Memory B cell (primary cell): ENCODE measurements at places on chromosomes 2 and 18.

DNA sequence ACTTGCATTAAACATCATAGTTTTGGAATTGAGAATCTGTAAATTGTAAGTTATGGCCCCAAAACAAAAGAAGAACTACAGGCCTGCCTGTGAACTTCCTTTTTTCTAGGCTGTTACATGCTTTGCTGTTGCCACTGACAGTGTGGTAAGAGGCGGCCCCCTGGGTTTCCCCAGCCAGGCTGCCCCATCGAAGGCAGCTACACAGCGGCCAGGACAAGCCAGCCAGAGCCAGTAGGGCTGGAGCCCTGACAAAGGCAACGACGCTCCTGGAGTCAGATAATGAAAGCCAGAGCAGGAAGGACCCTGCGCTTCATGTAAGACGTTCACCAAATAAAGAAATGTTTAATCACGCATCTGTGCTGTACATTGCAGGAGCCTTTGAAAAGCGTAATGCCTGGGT lies 55.0 kb downstream of the ANKRD44 start:
- H3K36me3 ChIP-seq, result peaks cover 8% of the 10 kb centered on the region
- H3K4me3 ChIP-seq, result peak overlapping the region; percentile 81
- H3K27ac ChIP-seq, result peak overlapping the region; percentile 99
- DNase-seq, result peak; percentile 69
- no peaks in the 10 kb centered on the region for H3K27me3 ChIP-seq
- H3K4me1 ChIP-seq, result peaks cover 50% of the 10 kb centered on the region

GRCh38 chr18:48762836-48763718 lies 187.7 kb downstream of the SMAD7 start:
- no peaks in the 10 kb centered on the region for H3K4me1 ChIP-seq
- peaks cover 13% of the 10 kb centered on the region for H3K36me3 ChIP-seq
- DNase-seq, result no peak
- no peak overlapping the region for H3K4me3 ChIP-seq

DNA sequence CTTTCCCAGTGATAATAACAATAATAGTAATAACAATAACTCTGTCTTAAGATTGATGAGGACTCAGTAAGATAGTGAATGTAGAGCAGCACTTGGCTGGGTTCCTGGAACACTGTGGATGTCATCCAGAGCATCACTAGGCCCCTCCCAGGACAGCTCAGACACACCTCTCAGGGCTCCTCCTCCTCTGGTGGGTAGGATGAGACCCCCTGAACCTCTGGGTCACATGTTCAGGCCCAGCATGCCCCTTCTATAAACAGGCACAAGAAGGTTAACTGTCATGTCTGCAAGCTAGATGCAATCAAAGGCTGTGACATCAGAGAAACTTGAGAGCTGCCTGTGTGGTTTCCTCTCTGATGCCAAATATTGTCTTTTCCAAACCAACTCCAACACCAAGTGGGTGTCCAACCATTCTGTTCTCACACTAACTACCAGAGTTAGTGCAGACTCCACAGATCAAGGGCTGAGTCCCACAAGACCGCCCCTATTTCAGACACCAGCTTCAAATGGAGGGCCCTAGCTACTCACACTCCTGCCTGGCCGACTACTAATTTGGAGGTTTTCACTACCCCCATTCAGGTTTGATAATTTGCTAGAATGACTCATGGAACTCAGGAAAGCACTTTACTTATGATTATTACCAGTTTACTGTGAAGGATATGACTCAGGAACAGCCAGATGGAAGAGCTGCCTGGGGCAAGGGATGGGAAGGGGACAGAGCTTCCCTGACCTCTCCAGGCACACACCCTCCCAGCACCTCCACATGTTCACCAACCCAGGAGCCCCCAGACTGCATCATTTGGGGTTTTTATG lies 46.4 kb upstream of the BZW1 start:
- no peak overlapping the region for H3K4me3 ChIP-seq
- H3K4me1 ChIP-seq, result no peaks in the 10 kb centered on the region
- H3K36me3 ChIP-seq, result no peaks in the 10 kb centered on the region
- no peak overlapping the region for H3K27ac ChIP-seq

DNA sequence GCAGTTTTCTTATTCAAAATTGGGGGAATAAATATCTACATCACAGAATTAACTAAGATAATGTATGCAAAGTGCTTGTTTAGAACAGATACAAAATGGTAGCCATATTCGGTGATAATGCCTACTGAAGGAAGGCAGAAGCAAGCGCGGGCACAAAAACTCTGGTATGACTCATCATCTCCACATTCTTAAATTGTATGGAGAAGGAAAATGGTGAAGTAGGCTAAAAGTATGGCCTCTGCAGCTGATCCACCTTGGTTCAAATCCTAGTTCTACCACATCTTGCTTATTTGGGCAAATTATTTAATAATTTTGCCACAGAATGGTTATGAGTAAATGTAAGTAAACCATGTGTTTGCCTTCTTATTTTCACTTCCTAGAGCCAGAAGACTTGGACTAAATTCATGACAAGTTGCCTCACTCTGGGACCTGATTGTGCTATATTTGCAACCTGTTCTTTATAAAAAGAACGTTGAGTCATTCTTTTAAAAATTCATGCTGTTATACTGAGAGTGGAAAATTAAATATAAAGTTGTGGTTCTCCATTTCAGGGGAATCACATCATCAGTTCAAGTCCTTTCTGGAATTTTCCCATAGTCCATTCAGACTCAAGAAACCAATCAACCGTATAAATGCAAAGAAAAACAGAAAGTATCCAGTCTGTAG lies 9.0 kb upstream of the CDK15 start:
- H3K36me3 ChIP-seq, result no peaks in the 10 kb centered on the region
- no peak for DNase-seq
- peaks cover 14% of the 10 kb centered on the region for H3K27me3 ChIP-seq
- no peak overlapping the region for H3K27ac ChIP-seq
- no peaks in the 10 kb centered on the region for H3K4me1 ChIP-seq
- no peak overlapping the region for H3K4me3 ChIP-seq

DNA sequence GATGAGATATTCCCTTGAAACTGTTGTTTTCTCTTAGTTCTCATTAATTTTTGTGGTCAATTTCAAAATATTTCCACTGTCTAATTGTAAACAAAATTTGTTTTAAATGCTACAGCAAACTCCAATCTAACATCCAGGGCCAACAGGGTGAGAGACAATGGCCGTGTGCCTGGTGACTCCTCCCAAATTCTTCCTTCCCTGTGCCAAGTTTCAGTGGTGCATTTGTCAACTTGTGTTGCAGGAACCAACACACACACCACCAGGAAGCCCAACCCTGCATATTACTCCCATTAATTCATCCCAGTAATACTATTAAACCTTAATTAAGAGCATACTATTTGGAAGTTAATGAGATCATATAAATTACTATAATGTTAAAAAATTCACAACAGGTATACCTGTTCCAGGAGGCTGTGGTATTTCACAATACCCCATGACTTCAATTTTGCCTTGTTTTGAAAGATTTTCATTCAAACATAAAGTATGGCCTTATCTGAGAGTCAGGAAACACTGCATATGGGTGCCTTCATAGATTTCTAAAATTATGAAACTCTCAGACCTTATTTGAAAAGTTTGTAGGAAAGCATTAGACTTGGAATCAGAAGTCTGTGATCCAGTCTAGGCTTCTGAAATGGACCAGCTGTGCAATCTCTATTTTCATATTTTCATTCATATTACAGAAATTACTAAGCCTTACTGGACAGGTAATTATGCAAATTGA lies 1.1 kb downstream of the SERPINB2 start:
- no peak overlapping the region for H3K4me3 ChIP-seq
- peaks cover 7% of the 10 kb centered on the region for H3K27me3 ChIP-seq
- H3K36me3 ChIP-seq, result no peaks in the 10 kb centered on the region
- H3K27ac ChIP-seq, result no peak overlapping the region

DNA sequence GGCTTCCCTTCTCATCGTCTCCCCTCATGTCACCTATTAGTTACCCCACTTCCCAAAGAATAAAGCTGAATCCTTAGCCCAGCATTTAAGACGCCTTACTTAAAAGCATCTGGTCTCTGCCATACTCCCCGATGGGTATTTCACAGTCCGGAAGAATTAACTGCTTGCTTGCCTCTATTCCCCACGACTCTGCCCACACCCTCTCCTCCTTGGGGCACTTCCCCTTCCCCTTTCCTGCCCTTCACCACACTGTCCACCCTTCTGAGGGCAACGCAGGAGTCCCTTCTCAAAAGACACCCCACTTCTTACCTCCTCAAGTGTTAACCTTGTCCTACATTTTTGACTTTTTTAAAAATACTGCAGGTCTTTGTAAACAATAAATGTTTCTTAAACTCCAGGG lies 60.1 kb upstream of the RMP24 start:
- DNase-seq, result no peak
- H3K4me1 ChIP-seq, result no peaks in the 10 kb centered on the region
- H3K27me3 ChIP-seq, result peaks cover 11% of the 10 kb centered on the region
